ENCODE measurements at places on chromosomes 6 and 20.

- DNase-seq, result no peak
Observed at GRCh38 chr20:58571356-58571692, 56.1 kb upstream of the APCDD1L start.

DNA sequence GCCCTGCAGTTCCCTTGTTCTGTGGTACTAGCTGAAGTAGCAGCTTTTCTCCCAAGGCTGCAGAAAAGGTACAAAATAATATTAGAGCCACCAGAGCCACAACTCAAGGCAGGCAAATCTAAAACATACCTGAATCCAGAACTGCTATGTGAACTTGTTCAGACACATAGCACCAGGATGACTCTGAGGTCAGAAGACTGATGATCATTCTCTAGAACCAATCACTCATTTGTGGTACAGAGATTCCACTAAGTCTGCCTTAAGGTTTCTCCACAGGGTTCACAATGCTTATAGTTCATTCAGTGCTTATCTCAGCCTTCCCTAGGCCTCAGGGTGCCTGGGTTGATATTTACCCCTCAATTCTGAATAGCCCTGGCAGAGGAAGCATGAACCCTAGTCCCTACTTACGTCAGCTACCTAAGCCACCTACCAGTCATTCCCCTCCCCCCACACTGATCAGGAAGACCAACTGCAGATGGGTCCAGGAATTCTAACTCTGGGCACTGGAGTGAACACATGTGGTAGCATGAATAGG lies 140.9 kb upstream of the MOCS1 start:
- DNase-seq, result no peak

DNA sequence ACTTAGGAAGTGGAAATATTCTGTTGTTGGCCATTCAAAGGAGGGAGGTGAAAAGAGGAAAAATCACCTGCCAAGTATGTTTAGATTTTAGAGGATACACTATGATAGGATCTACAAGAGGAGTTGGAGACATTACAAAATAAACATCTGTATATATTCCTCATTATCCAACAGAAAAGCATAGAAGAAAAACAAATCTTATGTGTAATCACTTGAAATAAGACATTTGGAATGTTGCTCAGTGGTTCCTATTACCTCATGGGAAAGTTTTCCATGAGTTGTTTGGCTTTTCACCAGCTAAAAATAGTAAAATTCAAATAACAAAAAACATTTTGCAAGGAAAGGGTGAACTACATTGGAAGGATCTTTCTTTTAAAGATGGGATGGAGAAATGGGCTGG lies 76.7 kb upstream of the CARMIL1 start:
- DNase-seq, result no peak

DNA sequence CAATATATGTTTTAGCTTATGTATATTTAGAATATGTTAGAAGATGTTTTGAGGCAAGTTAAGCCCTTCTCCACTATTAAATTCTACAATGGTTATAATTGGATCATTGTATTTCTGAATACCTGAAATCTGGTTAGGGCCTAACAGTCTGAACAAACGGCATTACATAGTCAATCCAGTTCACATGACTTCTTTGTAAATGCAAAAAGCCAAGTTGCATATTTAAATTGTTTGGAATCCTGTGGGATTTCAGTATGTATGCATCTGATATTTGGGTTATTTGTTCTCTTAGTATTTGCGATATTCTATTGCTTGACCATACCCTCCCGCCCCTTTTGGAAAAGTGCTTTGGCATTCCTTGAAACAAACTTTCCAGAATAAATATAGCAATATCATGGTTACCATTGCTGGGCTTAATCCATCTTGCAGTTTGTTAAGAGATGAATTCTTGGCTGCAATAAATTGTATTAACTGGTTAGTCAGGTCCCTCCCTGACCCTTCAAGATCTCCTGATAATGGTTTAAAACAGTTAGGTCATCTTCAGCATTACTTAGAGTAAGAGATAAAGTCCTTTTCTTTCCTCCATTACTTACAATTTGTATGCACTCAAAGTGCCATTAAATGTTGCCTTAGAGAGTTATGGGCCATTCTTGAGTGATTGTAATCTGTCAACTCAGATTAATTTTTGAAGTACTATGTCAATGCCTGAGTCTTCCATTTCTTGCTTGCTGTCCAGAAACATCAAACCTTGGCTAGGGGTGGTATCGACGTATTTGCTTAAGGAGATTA lies 36.5 kb downstream of the LRRC1 start:
- no peak for DNase-seq

DNA sequence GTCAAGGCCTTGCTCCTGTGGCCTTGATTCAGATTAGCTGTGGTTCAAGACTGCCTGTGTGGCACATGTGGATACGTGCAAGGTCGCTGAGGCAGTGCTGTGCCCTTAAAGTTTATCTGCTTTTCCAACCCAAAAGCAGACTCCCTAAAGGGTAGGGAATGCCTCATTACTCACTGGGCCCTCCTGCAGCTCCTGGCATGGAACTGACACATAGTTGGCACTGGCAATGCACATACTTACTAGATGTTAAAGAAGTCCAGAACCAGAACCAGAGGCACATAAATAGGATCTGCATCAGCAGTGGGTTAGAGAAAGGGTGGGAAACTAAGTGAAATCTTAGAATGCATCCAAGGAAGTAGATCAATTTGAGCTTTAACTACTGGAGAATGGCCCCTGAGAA lies 90.6 kb upstream of the MLN start:
- DNase-seq, result no peak

GRCh38 chr6:96792561-96793190 lies 44.6 kb downstream of the GPR63 start:
- DNase-seq, result no peak

GRCh38 chr6:170286246-170286933 lies 4.5 kb downstream of the DLL1 start:
- DNase-seq, result no peak

- no peak for DNase-seq
Observed at GRCh38 chr20:34926581-34926980, 29.0 kb downstream of the GSS start.

DNA sequence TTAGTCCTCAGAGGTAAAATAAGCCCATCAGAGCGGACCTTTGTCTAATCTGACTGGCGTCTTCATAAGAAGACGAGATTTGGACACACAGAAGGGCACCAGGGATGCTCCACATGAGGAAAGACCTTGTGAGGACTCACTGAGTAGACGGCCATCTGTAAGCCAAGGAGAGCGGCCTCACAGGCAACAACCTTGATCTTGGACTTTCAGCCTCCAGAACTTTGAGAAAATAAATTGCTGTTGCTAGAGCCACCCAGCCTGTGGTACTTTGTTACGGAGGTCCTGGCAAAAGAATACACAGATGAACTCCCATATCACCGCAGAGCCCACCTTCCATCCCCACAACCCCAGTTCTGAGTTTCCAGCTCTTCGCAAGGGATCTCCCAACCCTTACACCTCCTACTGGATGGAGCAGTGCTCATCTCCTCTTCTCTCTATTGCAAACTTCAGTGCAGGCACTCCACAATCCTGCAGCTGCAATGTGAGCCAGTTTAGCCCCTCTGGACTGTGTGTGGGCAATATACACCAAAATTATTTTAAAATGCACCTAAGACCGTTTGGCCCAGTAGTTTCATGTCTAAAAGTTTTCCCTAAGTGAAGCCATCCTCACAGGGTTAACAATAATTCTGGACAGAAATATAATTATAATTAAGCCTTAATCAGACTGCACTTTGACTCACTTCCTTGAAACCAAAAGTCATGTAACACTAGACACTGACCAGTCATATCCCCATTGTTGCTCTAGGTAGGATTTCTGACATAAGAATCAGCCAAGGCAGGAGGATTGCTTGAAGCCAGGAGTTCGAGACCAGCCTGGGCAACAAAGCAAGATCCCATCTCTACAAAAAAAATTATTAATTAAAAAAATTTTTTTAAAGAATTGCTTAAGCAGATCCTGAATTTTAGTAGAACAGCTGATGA lies 8.8 kb upstream of the TRIM31 start:
- no peak for DNase-seq

- DNase-seq, result no peak
Observed at GRCh38 chr6:109373762-109374161, 8.5 kb downstream of the CD164 start.

GRCh38 chr20:16433293-16433580 lies 140.0 kb downstream of the KIF16B start:
- no peak for DNase-seq

DNA sequence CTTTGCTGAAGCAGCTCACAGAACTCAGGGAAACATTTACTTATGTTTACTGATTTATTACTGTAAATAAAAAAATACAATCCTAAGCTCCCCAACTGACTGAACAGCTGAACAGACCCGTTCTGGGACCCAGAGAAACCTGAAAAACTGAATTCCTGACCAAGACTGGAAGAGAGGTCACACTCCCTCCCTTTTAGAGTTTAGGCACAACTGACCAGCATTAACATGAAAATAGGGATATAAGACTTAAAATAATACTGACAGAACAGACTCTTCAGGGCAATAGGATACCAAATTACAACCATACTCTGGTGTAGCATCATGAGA lies 11.7 kb upstream of the RPS10 start:
- DNase-seq, result no peak

- DNase-seq, result no peak
Observed at GRCh38 chr6:139751179-139751578, 376.7 kb upstream of the CITED2 start.

GRCh38 chr20:20869161-20869775 lies 156.8 kb upstream of the RALGAPA2 start:
- no peak for DNase-seq

DNA sequence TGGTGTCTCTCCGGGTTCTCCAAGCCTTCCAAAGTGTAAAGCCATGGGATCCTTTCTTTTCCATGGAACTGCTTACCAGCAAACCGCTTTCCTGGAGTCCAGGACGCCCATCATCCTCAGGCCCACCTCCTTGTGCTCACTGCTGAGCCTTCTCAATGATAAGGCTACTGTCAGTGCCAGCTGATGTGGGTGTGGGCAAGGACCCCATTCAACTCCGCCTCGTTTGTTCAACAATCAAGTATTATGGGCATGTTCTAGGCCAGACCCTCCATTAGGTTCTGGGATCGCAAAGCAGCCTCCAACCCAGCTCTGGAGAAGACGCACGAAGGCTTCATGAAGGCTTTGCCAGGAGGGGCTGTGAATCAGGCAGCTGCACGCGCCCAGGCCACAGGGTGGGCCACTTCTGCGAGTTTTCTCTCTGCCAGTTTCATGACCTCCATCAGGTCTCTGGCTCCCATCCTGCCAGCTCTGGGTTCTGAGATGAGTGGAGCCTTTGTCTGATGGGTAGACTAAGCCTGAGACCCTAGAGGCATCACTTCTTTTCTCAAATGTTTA lies 177.1 kb downstream of the MRPL14 start:
- no peak for DNase-seq

DNA sequence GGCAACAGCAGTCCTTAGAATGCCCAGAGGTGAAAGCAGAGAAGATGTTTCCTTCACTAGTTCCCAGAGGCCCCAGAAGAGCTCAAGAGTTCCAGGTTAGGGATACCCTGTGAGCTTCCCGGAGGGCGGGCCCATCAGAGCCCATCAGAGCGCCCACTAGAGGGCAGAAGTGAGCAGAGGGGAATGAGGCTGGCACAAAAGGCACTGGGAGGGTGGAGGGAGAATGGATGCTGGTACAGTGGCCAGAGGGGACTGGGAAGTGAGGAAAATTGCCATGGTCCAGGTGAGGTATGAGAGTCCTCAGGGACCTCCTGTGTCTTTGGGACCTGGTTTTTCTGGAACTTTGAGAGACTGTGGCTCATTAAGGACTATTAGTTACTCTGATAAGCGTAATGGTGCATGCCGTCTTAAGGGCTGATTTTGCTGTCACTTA lies 57.3 kb downstream of the LINC00237 start:
- no peak for DNase-seq

GRCh38 chr20:34012735-34013134 lies 19.0 kb downstream of the RALY start:
- DNase-seq, result no peak

DNA sequence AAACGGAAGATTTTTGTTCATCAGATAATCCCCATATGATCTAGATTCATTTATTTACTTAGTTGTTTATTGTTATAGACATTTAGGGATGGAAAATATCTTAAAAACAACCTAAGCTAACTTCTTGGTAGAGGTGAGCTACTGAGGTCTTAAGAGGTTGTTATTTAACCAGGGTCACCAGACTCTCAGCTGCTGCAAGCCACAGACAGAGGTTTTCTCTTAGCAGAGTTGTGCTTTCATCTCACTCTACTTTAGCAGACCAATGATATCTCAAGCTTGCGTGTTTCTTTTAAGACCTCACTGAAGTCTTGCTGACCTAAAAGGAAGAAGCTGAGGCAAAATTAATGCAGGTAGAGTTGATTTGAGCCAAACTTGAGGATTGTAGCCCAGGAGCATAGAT lies 43.6 kb downstream of the NCOA7 start:
- no peak for DNase-seq

Measured in HS-5 (cell line).